B cell (primary cell): ENCODE measurements at places on chromosomes 2 and 18. TPM values are rescaled to one million over a fixed set of nuclear protein-coding genes. Genes with fewer than 3 reads are reported as not detected.

Gene FAM237A
- total RNA-seq, result not detected in 2 replicates

DNA sequence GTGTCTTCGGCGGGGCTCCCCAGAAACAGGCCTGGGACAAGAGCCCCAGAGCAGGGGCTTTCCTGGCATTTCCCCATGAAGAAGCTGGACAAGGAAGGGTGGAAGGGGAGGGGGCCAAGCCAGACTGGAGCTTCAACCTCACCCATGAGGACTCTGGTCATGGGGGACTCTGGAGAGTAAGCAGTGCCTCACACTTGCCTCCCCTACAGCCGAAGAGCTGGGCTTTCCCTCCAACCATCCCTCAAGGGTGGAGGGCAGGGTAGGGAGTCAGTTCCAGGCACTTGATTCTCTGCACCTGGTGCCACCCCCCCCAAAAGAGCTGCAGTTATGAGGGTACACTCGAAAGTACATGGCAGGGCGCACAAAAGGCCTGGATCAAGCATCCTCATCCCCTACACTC is 246.6 kb downstream of the TFCP2L1 start:
- no peak for DNase-seq

- no peak for DNase-seq
These were observed 1385.5 kb upstream of the ZEB2 start for GRCh38 chr2:145905371-145905770.

- no peak for DNase-seq
These were observed 430.6 kb upstream of the ID2 start for GRCh38 chr2:8251291-8251690.

DNA sequence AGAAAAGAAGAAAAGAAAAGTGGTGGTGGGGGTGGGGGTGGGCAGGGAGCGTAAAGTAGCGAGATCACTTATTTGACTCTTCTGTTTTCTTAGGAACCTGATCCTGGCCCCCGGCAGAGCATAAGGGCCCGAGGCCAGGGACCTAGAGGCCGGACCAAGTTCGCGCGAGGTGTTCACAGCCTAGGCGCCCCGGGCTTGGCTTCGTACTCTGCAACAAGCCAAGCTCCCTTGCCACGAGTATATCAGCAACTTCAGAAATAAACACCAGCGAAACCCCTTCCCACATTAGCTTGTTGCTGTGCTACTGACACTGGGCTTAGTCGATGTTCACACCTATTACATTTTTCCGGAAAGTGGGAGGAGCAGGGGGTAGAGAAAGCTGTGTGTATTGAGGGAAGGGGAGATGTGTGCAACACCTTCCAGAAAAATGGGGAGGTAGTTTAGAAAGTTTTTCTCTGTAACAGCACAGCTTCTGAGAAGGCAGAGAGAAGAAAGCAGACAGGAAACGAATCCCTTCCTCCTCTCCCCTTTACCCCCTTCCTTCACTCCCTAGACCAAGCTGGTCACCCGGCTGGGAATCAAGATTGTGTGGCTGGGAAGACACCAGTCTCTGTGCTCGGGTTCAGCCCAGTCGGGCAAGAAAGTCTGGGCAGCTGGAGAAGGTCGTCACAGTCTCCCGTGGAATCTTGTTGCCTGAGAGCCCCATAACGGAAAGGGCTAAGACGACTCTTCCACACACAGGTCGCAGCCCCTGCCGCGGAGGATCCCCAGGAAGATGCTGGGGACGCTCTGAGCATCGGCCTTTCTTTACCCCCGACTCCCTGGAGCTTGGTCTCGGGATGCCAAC is 12.0 kb upstream of the SATB2 start:
- DNase-seq, result peak; percentile 21
